ENCODE measurements at places on chromosomes 7 and 10.

DNA sequence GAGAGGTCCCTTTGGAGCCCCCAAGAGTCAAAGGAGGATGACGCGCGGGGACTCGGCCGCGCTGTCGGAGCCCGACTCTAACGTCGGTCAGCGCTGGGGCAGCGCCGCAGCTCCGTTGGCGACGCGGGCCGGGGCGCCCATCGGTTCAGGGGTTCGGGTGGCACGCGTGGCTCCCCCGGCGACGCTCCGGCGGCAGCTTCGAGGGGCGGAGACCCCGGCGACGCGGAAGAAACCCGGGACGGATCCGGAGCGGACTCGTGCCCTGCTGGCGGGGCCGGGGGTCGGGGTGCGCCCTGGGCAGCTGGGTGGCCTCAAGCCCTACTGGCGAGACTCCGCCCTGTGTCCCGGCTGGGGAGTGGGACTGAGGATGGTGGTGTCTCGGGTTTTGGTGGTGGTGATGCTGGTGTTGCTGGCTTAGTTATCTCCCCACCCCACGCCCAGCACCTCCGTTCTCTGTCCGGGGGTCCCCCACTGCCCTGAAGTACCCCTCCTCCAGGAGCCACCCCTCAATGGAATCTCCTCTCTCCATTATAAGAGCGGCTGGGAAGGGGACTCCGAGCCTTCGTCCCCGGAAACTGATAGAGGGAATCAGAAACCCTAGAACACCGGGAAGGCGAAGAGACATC is at the start of gene NAT16:
NAT16 (minus strand) TSS at position 164 of the 626 bp plus-strand sequence. CDS start 5,486 bp downstream, outside the sequence.
- DNase-seq = no peak

DNA sequence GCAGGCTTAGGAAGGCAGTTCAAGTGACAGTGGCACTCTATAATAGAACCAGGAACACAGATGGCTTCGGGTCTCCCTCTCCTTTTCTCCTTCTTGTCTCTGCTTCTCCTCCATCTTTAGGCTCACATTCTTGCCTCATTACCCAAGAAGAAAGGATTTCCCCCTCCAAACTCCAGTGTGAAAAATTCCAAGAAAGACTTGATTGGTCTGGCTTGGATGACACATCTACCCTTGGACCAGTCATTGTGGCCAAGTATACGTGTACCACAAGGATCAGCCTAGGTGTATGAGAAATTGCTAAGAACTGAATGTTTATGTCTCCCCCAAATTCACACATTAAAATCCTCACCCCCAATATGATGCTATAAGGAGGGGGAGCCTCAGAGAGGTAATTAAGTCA is 53.9 kb downstream of the PRTFDC1 start:
- no peak for DNase-seq

DNA sequence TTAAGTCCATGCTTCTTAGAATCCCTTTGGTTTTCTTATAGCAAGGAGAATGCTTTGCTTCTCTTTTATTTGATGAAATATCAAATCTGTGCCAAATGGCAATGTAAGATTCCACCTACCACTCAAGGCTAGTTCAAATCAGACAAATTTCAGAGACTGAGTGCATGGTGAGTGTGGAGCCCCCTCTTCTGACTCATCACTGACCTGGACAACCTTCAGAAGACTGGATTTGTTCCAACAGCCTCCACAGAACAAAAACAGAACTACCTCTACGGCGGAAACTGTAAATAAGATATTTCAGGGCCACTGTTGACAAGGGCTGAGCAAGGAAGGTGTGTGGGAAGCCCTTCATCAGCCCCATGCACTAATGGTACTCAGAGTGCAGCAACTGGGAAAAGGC is 21.1 kb downstream of the NCAPG2 start:
- DNase-seq = no peak

DNA sequence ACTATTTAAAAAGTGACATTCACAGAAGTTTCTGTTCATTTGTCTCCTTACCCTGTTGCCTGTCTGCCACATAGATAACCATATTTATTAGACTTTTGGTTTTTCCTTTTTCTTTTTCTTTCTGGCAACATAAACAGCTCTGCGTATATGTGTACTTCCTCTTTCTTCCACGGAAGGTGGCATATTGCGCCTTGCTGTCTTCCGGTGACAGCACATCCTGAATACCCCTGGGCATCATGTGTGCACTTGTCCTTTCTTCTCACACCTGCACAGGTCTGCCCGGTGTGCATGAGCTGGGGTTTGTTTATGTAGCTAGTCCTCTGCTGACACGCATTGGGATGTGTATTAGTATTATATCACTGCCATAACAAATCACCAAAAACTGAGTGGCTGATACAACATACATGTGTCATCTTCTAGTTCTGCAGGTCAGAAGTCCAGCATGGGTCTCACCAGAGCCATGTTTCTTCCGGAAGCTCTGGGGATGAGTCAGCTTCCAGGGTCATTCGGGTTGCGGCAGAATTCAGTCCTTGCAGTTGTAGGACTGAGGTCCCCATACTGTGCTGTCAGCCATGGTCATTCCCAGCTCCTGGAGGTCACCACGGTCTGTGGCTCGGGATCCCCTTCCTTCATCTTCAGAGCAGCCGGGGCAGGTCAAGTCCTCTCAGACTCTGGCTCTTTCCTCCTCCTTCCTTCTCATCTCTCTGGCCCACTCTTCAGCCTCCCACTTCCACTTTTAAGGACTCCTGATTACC is 596.0 kb upstream of the FOXK1 start:
- no peak for DNase-seq

GRCh38 chr10:114412907-114413797 is 8.8 kb upstream of the AFAP1L2 start:
- DNase-seq = no peak

DNA sequence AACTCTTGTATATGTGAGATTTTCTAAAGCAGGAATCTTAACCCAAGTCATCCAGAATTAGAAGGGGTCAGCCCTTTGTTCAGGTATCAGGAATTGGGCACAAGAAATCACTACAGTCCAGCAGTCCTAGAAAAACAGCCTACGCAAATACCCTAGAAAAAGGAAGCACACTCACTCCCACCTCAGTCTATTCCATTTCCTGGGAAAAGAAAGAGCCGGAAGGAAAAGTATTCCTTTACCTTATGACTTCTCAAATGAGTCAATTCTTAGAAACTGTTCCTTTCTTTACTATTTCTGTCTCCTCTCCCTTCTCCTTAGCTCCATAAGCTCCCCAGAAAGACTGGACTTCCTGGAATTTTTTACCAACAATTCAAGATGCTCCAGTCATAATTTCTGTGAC is 62.7 kb downstream of the DNAJC12 start:
- no peak for DNase-seq

DNA sequence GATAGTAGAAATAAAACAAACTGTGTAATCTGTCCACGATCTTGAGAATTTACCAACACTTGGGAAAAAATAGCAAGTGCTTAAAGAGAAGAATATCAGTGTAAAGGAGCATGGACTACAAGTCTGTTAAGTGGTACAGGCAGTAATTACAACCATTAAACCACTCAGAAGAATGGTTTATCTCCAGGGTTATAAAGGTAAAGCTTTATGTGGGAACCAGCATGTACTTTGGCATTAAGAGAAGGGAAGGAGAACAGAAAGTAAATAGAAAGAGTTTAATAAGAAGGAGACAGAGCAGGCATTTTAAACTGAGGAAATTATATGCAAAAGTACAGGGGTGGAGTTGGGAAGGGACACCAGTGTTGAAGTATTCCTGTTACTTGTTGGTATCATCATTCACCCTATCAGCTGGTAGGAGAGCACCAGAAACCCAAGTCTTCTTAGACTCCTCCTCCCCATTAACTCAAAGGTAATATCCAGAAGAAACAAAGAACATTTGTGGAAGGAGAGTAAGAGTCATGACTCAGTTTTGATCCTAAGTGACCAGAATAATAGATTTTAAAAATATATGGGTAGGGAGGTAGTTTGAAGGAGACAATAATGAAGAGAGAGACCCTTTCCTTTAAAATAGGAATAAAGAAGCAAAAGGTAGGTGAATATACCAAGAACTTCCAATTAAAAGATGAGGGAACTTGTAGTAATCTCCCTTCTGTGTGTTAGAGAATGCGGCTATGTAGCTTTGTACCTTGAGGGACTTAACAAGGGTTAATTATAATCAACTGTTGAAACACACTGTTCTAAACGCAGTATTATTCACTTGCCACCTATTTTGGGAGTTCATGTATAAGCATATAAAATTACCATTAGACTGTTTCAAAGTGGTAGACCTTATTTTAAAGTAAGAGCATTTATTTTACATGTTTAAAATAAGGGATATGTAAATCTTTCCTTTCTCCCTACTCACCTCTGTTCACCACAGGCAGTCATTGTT is 92.1 kb upstream of the STRIP2 start:
- no peak for DNase-seq

DNA sequence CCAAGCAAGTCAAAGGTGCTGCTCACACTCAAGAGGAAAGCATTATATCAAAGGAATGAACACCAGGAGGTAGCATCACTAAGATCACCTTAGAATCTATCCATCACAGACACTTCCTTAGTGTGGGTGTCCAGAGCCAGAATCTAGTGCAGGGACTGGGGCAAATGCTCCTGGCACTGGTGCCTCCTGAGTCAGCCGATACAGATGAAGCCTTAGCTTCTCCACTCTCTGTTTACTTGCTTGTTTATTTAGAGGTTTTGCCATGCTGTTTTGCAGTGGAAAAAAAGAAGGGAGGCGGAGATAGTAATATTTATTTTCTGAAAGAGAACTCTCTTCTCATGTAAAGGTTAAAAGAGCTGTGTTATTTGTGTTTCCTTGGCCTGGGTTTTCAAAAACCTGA is 303.1 kb downstream of the WDR11 start:
- DNase-seq = no peak

- DNase-seq = no peak
Measured at GRCh38 chr10:99013885-99014284, 221.8 kb downstream of the HPSE2 start.

DNA sequence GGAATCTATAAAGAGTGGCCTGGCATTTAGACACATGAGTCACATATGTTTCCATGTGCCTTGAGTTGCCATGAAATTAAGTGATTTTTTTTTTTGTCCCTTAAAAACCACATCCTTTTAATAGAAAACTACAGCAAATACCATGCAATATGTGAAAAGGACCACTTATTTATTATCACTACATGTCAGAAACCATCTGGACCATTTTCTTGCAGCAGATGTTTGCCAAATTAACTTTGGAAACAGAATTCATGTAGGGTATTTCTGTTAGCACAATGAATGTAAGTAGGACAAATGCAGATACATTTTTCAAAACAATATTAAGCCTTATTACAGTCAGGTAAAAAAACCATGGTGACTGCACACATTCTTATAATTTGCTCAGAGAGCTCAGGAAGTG is 230.6 kb downstream of the REEP3 start:
- no peak for DNase-seq

DNA sequence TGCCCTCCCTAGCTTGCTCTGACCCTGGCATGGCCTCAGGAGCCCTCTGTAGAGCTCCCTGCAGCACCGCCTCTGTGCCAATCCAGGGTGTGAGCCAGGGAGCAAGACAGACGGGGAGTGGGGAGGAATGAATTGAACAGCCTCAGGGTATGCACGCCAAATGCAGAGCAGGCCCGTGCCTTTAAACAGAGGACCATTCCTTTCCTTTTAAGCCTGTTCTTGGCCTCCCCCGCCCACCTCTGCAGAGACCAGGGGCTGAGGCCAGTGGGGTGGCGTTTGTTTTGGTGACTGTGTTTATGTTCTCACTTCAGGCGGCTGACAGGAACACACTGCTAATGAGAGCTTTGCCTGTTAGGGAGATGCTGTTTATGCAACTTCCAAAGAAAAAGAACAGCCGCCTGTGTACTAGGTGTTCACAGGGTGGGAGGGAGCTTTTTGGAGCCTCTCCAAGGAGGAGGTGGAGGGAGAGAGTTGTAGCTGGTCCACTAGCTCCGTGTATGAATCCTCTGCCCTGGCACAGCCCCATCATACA is 528.1 kb upstream of the DPP6 start:
- no peak for DNase-seq

- peak; percentile 82 for DNase-seq
Measured at GRCh38 chr7:27151931-27152815, at the start of gene HOXA3. HOXA3 (minus strand) TSS chr7:27152583; CDS start chr7:27110640, 41,943 bp downstream.

- DNase-seq = no peak
Measured at GRCh38 chr7:38757931-38758330, 126.8 kb upstream of the AMPH start.

- no peak for DNase-seq
Measured at GRCh38 chr10:130218181-130218641, 82.0 kb downstream of the GLRX3 start.

- no peak for DNase-seq
Measured at GRCh38 chr7:20200971-20201370, 16.2 kb downstream of the MACC1 start.

DNA sequence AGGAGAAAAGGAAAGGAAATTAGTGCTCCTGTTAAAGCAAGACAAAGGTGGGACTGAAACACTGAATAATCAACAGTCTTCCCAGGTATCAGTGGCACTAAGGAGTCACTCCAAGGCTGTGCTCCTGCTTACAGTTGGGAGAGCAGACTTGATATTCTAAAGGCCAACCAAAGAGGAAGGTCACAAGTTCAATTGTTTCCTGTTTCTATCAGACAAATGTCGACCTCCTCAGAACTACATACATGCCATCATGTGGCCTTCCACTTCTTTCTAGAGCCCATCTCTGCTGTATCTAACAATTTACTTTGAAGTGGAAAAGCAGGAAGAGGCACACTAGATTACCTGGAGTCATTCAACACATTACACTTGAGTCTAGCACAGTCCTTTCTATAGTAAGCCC is 3.4 kb downstream of the ZNF239 start:
- DNase-seq = no peak

DNA sequence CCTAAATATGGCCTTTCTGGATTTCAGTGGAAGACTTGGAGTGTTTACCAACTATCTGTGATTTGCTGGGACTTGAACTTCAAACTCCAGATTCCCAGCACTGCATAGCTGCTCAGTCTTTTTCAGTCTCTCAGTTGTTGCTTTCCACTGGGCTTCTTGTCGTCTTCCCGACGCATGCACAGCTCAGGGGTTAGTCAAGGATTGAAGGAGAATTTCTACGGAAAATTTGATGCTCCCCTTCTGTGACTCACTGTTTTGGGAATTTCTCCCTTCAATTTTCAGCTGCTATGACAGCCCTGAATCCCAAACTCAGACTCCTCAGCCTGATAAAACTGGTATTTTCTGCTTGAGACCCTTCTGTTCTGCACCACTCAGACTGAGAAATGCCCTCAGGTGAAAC is 91.7 kb downstream of the CYP26A1 start:
- no peak for DNase-seq

DNA sequence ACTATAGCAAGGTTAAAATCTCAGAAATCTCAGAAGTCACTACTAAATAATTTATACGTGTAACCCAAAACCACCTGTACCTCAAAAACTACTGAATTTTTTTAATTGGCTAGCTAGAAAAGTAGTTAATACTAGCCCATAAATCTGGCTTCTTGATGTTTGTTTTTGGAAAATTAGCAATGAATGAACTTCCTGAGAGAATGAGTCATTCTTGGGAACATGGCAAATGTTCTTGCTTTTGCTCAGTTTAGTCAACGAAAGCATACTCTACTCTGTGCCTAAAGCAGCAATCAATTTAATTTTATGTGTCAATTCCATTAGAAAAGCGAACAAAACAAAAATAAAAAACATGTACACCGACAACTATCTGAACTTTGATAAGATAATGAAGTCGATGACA is 69.2 kb downstream of the SEMA3E start:
- no peak for DNase-seq

Data from NCI-H1048 (cell line).